Psoas muscle (tissue), 8 donors: ENCODE measurements at places on chromosomes 5 and 9. TPM values are rescaled to one million over a fixed set of nuclear protein-coding genes. Genes with fewer than 3 reads are reported as not detected.
A peak's percentile ranks its signal among the peaks of the same experiment; 100 is the strongest.

- DNase-seq: peak; percentile 80
Measured at GRCh38 chr9:74773886-74774479, 113.7 kb downstream of the TRPM6 start.

DNA sequence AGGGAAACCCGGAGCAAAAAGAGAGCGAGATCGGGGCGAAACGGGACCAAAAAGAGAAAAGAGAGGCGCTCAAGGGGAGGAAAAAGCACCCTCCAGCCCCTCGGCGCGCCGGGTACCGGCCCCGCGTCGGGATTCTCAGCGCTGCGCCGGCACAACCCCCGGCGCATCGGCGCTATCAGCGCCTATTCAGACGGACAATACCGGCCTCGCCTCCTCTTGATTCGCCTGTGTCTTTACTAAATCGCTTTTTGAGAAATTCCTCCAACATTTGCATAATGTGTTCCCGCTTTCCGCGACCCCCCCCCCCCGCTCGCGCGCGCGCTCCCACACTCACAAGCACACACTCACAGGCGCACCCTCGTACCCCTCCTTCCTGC is 578 bp downstream of the LHX6 start:
- no peak for DNase-seq

- DNase-seq: no peak
Measured at GRCh38 chr5:176466245-176466871, 18.2 kb downstream of the FAF2 start.

DNA sequence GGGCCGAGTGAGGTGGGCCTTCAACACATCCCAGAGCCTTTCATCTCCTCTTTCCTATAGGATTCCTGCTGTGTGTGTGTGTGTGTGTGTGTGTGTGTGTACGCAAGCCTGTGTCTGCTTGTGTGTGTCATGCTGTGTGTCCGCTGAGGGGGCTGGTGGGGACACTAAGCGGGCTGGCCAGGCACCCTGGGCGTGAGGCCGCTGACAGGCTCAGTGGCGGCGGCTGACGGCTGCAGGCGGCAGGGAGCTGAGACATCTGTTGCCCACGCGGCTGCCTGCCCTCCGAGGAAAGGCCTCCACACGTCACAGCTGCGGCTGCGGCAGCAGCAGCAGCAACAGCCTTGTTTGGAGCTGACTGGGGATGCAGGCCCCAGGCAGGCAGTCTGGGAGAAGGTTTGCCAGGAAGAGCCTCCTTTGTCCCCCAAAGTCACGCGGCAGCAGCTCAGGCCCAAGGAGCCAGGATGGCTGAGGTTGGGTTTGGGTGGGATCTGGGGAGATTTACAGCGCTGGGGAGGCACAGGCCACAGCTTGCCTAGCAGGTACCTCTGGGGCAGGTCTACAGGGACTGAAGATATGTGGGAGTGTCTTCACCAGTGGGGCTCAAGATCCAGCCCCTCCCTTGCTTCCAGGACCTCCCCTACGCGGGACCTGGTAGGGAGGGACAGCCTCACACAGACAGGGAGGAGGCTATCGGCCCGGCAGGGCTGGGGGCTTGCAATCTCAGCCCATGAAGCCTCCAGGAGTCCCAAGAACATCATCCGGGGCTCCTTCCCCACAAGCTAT is 1.8 kb downstream of the PDLIM4 start:
- peak; percentile 75 for DNase-seq

DNA sequence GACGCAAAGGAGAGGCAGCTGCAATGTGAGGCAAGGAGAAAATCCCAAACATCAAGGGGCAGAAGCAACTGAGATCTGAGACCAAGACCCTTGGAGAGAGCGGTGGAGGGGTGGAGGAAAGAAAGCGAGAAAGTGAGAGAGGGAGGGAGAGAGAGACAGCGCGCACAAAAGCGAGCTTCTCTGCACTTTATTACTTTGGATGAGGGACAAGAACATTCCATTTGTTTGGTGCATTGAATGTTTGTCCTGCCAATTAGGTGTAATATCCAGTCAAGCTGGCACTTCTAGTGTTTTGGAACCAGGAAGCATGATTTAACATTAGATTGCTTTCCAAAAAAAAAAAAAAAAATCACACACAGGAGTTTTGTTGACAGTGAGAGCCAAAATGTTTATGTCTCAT is 1.4 kb downstream of the CAST start:
- DNase-seq: no peak

HSPB3 gene
- polyA plus RNA-seq: 37.7 TPM

PCDHB10 gene
- polyA plus RNA-seq: 0.13 TPM

PCDH1 gene
- 4.2 TPM for polyA plus RNA-seq

DNA sequence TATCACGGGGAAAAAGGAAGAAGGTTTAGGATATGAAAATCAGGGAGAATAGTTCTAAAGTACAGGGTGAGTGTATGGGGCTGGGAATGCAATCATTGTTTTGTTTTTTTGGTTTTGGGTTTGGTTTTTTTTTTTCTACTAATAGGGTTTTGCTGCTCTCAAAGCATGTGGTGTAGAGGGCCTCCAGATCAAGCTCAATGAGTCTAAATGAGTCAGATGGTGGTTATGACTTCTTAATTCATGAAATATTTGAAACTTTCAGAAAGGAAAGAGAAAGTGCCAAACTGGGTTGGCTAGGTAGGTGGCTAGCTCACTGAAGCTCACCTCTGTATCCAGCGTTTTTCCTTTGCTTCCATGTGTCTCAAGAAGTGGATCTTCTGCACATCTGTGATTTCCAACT is 10.7 kb downstream of the OR1L8 start:
- no peak for DNase-seq

DNA sequence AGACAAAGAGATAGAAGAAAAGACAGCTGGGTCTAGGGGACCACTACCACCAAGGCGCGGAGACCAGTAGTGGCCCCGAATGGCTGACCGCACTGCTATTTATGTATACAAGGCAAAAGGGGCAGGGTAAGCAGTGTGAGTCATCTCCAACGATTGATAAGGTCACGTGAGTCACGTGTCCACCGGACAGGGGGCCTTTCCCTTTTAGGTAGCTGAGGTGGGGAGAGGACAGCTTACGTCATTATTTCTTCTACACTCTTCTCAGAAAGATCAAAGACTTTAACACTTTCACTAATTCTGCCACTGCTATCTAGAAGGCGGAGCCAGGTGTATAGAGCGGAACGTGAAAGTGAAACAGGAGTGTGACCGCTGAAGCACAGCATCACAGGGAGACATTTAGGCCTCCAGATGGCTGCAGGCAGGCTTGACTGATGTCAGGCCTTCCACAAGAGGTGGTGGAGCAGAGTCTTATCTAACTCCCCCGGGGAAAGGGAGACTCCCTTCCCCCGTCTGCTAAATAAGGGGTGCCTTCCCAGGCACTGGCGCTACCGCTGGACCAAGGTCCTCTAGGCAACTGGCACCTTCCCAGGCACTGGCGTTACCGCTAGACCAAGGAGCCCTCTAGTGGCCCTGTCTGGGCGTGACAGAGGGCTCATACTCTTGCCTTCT is 6.1 kb upstream of the PRR16 start:
- DNase-seq: peak; percentile 81

DNA sequence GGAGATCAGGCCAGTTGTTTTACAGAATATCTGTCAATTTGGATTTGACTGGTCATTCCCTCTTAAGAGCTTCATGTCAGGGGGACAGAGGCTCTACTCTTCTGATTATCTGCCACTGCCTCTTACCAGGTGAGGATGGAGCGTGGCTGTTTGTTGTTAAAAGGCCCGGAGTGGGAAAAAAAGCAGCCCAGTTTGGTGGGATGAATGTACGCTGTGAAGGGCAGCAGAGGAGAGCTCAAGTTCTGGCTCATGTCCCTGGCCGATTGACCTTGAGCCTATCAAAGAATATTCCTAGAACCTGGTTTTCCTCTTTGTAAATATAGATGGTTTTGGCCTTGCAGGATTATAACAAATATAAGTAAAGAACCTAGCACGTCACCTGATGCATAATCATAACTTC is 16.3 kb upstream of the SHB start:
- no peak for DNase-seq

POU5F2 gene
- not detected for polyA plus RNA-seq

- no peak for DNase-seq
Measured at GRCh38 chr9:108443741-108444140, 412.0 kb downstream of the ACTL7B start.

- peak; percentile 69 for DNase-seq
Measured at GRCh38 chr5:2038321-2039179, 155.8 kb upstream of the IRX4 start.

PCA3 gene
- 0.04 TPM for polyA plus RNA-seq

HK3 gene
- 2.6 TPM for polyA plus RNA-seq

- peak; percentile 46 for DNase-seq
Measured at GRCh38 chr9:136857581-136858412, 5.7 kb downstream of the MAMDC4 start.

GRCh38 chr5:2686321-2687124 is 65.0 kb downstream of the IRX2 start:
- DNase-seq: no peak

PCDHGB4 gene
- 0.49 TPM for polyA plus RNA-seq

- DNase-seq: peak; percentile 39
Measured at GRCh38 chr5:6585939-6586646, 46.8 kb downstream of the NSUN2 start.

CCL27 gene
- polyA plus RNA-seq: 0.21 TPM

DNA sequence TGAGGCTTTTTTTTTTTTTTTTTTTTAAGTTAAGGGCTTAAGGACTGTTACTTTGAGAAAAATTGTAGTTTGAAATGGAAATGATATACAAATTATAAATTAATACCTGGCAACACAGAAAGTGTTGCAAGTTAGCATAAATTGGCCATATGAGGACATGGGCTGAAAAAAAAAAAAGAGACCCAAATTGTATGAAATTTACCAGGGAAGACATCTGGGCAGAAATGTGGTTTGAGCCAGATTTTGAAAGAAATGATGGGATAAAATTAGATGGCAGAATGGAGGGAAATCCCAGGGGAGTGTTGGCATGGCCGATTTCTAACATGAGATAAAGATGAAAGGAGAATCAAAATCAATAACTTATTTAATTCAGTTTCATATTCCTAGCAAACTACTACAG is 472.1 kb downstream of the CTNND2 start:
- no peak for DNase-seq

DNA sequence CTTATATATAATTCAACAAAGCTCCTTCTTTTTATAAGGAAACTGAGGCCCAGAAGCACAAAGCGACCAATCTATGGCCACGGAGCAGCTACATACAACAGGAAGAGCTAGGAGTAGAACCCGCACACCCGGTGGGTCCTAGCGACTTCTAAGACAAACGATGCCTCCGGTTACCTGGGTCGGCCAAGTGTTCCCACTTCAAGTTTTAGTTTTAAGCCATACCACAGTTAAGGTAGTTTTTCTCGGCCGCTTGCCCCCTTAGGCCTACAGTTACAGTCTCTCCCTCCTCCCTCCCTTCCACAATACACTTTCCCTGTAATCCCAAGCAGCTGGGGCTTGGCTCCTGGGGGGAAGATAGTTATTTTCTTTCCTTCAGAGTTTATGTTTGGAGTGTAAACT is 533 bp downstream of the SREK1IP1 start:
- DNase-seq: no peak

FOXD4L6 gene
- polyA plus RNA-seq: 0.04 TPM

RAB24 gene
- 37.4 TPM for polyA plus RNA-seq

DNA sequence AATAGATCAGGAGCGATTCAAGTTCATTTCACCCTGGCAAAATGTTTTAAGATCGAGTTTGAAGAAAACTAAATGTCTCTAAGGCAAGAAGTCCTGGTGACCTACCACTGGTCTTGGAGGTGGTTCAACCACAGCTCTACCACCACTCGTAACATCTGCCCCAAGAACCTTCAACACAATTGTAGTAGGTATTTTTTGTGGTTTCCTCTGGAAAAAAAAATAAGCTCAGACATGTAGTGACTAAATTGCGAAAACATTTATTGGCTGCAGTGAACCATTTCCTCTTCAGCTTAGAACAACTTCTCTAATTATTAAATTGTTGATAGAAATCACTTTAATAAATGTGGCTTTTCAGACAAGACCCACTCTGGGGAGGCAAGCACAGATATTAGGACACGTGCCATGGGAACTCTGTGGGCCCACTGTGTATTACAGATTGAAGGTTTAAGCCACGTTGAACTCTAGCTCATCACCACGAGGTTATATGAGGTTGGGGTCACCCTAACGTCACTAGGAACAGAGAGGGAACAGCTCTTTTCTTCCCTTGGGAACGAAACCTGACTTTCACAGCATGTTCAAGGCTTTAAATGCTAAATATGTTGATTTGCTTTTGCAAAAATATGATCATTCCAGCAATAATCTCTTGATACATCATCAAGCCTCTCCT is 142.9 kb downstream of the HSD17B3 start:
- DNase-seq: no peak

GRCh38 chr5:16784843-16785791 is 151.0 kb downstream of the MYO10 start:
- peak; percentile 63 for DNase-seq

MRPL22 gene
- 46.7 TPM for polyA plus RNA-seq

ARPC5L gene
- 47.0 TPM for polyA plus RNA-seq

INSL6 gene
- polyA plus RNA-seq: not detected

- peak; percentile 88 for DNase-seq
Measured at GRCh38 chr9:107465467-107466451, 23.8 kb downstream of the KLF4 start.

DNA sequence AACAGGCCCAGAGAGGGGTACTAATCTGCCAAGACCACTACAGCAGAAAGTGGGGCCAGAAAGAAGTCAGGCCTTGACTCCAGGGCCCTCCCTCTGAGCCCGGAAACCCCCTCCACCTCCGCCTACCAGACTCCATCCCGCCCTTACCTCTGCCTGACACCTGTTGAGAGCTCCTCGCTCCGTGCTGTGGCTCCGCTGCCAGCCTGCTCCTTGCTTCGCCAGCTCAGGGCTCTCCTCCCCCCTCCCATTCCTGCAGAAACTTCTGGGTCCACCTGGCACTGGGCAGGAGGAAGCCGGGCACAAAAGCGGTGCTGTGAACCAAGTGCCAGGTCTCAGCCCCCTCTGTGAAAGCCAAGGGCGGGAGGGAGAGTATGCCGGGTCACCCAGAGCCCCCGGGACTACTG is 6.4 kb upstream of the ST6GALNAC6 start:
- peak; percentile 52 for DNase-seq

CDC20B gene
- not detected for polyA plus RNA-seq

IFNA2 gene
- polyA plus RNA-seq: not detected

- no peak for DNase-seq
Measured at GRCh38 chr5:138264183-138264582, 10.2 kb downstream of the GFRA3 start.

DNA sequence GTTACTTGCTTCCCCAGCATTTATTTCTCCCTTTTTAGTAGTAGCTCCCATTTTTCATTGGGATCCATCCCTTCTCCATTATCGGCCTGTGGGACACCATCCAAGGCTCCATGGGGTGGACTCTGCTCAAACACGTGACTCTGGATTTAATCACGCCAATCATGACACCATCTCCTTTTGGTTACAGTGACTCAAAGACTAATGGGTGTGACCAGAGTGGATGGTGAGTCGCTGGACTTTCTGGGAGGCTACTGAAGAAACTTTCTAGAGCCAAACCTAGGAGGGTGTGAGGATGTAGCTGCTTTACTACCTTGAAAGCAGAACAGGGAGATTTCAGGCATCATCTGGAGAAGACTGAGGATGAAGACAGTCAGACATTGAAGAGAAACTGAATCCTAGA is 93.1 kb downstream of the PJA2 start:
- DNase-seq: no peak

DNA sequence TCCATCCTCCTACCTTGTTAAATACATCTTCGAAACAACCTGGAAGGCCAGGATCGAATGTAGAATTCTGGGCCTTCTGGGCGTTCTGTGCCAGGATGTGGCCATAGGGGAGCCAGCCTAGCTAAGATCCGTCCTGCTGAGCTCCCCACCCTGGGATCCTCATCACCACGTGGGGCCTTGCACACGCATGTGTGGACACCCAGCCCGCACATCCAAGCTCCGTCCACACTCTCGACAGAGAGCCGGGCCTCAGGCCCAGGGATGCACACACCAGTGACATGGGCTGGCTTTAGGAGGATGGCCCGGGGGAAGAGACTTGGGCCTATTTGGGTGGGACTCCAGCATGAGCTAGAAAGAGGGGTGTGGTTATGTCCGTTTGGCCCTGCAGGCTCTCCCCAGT is 154.0 kb downstream of the PAX5 start:
- DNase-seq: no peak
